Body of pancreas (tissue), 4 donors: ENCODE measurements at places on chromosomes 13 and 19. TPM values are rescaled to one million over a fixed set of nuclear protein-coding genes. Genes with fewer than 3 reads are reported as not detected.

Gene DOCK9
- total RNA-seq: 73.5 TPM

Gene FGF9
- 1.3 TPM for total RNA-seq

GRCh38 chr19:47096100-47096704, 17.4 kb downstream of the ZC3H4 start:
- DNase-seq: peak; percentile 97

- no peak for DNase-seq
These were observed 354.9 kb upstream of the SLITRK1 start for GRCh38 chr13:84237143-84237542.

GRCh38 chr19:18903156-18904037, 7.4 kb upstream of the CERS1 start:
- DNase-seq: no peak
